CMK (cell line): ENCODE measurements at places on chromosomes 16 and 17.

DNA sequence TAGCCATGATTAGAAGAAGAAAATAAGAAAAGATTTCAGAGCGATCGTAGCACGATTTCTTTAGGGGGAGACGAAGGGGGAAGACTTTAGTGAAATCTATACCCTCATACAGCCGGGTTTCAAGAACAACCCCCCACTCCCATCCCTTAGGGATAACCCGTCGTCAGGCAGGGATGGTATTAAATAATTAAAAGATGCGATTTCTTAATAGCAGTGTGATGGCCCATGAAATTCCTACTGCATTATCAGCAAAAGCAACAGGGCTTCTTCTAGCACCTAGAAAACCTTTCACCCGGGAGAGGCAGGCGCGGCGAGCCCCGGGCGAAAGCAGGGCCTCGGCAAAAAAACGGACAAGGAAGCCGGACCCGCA, 1.4 kb downstream of the CDH11 start:
- DNase-seq: no peak

DNA sequence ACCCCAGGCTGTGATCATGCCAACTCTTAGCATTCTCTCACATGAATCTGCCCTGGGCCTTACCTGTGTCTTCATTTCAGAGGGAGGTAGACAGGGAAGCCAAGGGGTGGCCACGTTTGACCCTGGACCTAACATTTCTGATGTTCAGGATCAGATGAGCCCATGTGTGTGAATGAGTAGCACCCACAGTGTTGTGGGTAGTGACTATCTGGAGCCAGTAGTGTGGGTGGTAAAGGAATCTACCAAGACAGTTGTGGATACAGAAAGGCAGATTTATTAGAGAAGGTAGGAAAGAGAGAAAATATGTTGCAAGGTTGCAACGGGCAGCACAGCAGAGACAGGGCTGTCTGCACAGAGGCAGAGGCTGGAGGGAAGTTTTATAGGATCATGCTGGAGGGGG, 60.5 kb downstream of the TK2 start:
- no peak for DNase-seq

DNA sequence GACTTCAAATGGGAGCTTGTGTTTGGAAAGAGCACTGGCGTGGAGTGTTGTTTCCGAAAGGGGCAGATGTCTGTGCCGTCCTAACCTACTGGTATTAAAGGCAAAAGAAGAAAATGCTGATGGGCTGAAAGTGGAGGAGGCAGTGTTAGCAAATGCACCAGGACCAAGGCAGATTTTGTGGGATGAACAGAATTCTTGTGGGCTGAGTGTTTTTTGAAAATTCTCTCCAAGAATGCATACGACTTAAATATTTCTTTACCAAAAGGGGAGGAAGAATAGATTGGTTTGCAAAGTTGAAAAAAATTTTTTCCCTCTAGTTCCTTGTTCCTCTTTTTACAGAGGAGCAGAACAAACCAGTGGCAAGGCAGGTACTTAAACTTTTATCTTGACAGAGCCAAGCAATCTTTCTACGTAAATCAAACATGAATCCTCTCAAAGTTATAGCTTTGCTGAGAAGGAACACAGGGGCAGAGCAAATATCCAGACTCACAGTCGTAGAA, 16.8 kb downstream of the MARCHF10 start:
- no peak for DNase-seq

DNA sequence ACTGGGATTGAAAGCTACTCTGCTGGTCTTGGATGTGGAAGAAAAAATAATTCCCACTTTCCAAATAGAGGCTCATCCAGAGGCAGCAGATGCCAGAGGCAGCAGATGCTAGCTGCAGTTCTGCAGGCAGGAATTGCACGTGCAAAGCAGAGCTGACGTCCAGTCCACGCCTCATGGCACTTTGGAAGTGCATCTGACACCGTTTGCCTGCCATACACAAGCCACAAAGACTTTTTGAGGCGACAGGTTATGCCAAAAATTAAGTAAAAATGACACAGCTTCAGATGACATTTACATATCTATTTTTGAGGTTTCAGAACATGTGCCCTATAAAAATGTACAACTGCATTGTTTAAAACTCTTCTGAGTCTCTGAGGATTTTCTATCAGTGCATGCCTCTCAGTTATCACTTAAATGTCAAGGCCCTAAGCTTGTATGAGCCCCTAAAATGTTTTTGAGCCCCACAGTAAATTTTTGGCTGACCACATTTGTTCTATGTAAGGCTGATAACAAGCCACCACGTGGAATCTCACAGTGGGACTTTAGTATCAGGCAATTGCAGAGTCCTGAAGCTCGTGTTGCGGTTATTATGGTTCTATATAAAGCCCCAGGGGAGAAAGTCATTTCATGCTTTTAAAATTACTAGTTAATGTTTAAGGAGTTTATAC, 239.2 kb downstream of the PRKCA start:
- DNase-seq: peak; percentile 12
